ENCODE measurements at places on chromosomes 12 and 14. TPM values are rescaled to one million over a fixed set of nuclear protein-coding genes. Genes with fewer than 3 reads are reported as not detected.

Gene SMOC1
- 0.77 TPM for polyA plus RNA-seq

Gene INSM2
- polyA plus RNA-seq: not detected

Gene TMEM229B
- polyA plus RNA-seq: 1.2 TPM

Gene GLIPR1L2
- polyA plus RNA-seq: not detected

Gene KRT82
- polyA plus RNA-seq: 0.03 TPM

Gene SLC38A6
- 3.0 TPM for polyA plus RNA-seq

Gene NFATC4
- 10.4 TPM for polyA plus RNA-seq

Gene M6PR
- polyA plus RNA-seq: 69.2 TPM

Gene TSPAN8
- polyA plus RNA-seq: 1,609 TPM

Gene KRT77
- 0.01 TPM for polyA plus RNA-seq

Gene ADCY4
- polyA plus RNA-seq: 2.4 TPM

Gene SMIM41
- 0.61 TPM for polyA plus RNA-seq

Gene ELK3
- polyA plus RNA-seq: 9.0 TPM

DNA sequence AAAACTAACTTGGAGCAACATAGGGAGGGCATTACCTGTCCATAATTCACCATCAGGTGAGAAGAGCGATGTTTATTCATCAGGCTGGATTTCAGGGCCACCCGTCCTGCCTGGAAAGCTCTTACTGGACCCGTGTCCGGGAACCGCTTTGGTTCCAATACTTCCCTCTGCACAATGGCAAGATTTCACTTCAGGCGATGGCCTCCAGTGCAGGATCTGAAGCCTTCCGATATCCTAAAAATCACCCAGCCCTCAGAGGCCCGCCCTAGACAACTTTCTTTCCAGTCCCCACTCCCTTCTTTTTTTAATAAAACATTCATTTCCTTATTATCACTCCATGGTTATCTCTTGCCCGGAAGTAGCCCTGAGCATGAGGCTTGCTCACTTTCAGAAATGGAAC is 92.5 kb downstream of the BCL11B start:
- no peaks in the 10 kb centered on the region for H3K4me1 ChIP-seq
- no peak overlapping the region for H3K4me3 ChIP-seq
- no peak overlapping the region for H3K27ac ChIP-seq

DNA sequence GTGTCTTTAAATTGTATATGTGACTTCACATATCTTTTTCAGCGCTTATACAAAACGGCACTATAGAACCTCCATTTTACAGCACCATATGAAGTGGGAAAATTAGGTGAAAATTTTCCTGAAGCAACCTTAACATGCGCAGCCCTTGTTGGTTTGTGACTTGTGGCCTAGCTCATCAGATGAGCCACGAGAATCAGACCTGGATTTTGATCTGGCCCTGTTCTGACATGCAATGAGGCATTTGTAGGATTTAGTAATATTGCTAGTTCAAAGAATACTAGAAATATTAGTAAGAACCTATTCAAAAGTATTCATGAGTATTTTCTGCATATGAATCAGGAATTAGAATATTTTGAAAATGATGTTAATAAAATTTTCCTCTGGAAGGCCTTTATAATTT is 2.9 kb downstream of the CDKN1B start:
- peak overlapping the region; percentile 94 for H3K4me3 ChIP-seq
- H3K27me3 ChIP-seq: no peaks in the 10 kb centered on the region
- H3K27ac ChIP-seq: peak overlapping the region; percentile 99
- no peaks in the 10 kb centered on the region for H3K36me3 ChIP-seq
- peaks cover 58% of the 10 kb centered on the region for H3K4me1 ChIP-seq

DNA sequence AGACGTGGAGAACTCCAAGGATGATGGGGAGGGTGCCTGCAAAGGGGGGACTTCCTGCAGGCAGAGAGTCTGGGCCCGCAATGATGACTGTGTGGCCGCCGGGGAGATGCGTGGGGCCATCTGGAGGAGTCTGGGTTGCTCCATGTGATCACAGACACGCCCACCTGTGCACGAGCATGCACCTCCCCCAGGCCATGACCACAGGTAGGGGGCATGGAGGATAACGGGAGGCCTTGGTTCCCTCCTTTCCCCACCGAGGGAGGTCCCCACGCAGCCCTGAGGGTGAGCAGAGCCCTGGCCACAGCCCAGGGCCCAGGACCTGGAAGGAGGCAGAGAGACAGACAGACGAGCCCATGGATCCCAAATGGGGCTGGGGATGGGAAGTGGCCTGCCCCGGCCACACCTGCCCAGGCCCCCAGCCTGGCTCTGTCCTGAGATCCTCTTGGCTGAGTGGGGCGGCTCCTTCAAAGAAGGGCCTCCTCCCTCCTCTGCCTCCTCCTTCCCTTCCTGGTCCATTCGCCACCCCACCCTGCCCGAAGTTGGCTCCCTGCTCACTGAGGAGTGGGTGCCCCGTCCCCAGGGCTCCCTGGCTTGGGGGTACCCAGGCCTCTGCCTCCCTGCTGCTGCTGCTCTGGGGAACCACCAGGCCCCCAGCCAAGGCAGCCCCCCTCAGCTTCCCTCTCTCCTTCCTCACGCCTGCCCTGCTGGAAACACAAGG is 138.2 kb downstream of the CALM1 start:
- no peak for DNase-seq
- peaks cover 14% of the 10 kb centered on the region for H3K4me1 ChIP-seq
- no peak overlapping the region for H3K4me3 ChIP-seq
- H3K27ac ChIP-seq: no peak overlapping the region
- H3K27me3 ChIP-seq: no peaks in the 10 kb centered on the region

DNA sequence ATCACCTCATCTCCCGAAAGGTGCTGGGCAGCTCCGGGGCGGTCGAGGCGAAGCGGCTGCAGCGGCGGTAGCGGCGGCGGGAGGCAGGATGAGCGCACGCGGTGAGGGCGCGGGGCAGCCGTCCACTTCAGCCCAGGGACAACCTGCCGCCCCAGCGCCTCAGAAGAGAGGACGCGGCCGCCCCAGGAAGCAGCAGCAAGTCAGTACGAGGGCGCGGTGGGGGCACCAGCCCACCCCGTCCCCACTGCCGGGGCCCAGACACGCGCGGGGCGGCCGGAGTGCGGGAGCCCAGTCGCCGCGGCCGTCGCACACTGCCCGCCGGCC is 862 bp downstream of the HMGA2 start:
- peaks cover 56% of the 10 kb centered on the region for H3K27me3 ChIP-seq
- DNase-seq: no peak
- peak overlapping the region; percentile 38 for H3K4me3 ChIP-seq

- H3K27ac ChIP-seq: peak overlapping the region; percentile 13
- no peaks in the 10 kb centered on the region for H3K27me3 ChIP-seq
- DNase-seq: no peak
Measured at GRCh38 chr14:61547186-61548069, 147.9 kb upstream of the HIF1A start.

GRCh38 chr14:20612403-20612802 is 21.2 kb upstream of the RNASE12 start:
- no peak for DNase-seq
- H3K27me3 ChIP-seq: no peaks in the 10 kb centered on the region
- peaks cover 21% of the 10 kb centered on the region for H3K4me1 ChIP-seq
- H3K36me3 ChIP-seq: no peaks in the 10 kb centered on the region

GRCh38 chr14:32826404-32827082 is 112.1 kb upstream of the NPAS3 start:
- DNase-seq: no peak
- H3K4me1 ChIP-seq: peaks cover 2% of the 10 kb centered on the region
- H3K27me3 ChIP-seq: no peaks in the 10 kb centered on the region
- no peaks in the 10 kb centered on the region for H3K36me3 ChIP-seq
- peak overlapping the region; percentile 11 for H3K27ac ChIP-seq

- no peaks in the 10 kb centered on the region for H3K36me3 ChIP-seq
- DNase-seq: no peak
- no peak overlapping the region for H3K4me3 ChIP-seq
- no peak overlapping the region for H3K27ac ChIP-seq
- H3K27me3 ChIP-seq: no peaks in the 10 kb centered on the region
Measured at GRCh38 chr12:47553266-47553665, 152.6 kb downstream of the RPAP3 start.

- H3K27ac ChIP-seq: no peak overlapping the region
- no peak overlapping the region for H3K4me3 ChIP-seq
- H3K27me3 ChIP-seq: no peaks in the 10 kb centered on the region
- H3K4me1 ChIP-seq: no peaks in the 10 kb centered on the region
- H3K36me3 ChIP-seq: no peaks in the 10 kb centered on the region
- DNase-seq: no peak
Measured at GRCh38 chr14:40229676-40230075, 797.4 kb upstream of the FBXO33 start.

DNA sequence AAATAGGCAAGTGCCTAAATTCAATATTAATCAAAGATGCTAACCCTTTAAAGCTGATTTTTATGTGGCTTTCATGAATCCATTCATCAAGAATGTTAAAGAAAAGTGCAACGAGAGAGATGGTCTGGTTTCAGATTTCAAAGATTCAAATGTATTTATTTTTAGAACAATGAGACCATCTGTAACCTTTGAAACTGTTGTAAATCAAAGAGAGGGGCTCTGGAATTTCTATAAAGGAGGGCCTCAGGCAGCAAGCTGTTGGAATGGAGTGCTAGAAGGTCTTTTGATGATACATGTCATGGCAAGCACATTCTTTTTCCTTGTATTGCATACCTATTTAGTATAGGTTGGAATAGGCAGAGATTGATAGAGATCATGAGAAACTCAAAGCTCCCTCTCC is 433.0 kb downstream of the LRIG3 start:
- DNase-seq: no peak
- no peak overlapping the region for H3K4me3 ChIP-seq
- H3K27ac ChIP-seq: no peak overlapping the region
- H3K4me1 ChIP-seq: no peaks in the 10 kb centered on the region

DNA sequence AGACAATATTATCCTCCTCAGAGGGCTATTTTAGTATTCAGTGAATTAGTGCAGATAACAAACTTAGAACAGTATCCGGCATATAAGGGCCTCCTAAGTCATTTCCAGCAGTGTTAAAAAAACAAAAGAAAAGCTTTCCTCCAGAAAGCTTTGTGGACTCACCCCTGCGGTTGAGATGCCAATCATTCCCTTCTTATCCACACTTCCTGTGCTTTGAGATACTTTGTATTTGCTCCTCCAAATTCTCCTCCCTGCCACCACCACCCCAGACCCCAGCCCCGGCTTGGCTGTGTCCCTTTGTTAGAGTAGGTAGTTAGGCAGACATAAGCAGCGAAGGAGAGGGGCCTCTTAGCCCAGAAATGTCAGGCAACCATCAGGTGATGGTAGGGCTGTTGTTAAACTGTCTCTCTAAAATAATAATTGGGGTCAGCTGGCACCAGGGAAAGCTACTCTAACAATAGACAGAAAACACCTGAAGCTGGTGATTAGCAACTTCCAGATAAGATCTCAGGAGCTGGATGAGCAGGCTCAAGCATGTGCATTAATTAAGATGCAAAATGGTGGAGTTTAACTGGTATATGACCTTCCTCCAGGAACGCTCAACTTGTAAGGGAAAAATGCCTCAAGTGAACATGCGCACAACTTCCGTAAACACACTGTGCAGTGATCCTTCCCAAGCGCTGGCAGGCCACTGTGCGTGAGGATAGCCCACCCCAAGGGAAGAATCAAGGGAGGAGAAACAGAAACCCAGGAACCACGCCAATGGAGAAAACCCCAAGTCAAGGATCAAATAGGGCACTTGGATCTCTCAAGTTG is 152.1 kb upstream of the EEA1 start:
- H3K4me1 ChIP-seq: no peaks in the 10 kb centered on the region
- H3K4me3 ChIP-seq: no peak overlapping the region
- no peaks in the 10 kb centered on the region for H3K27me3 ChIP-seq
- no peak overlapping the region for H3K27ac ChIP-seq
- DNase-seq: no peak

- H3K4me3 ChIP-seq: no peak overlapping the region
- H3K36me3 ChIP-seq: no peaks in the 10 kb centered on the region
- no peaks in the 10 kb centered on the region for H3K27me3 ChIP-seq
- H3K27ac ChIP-seq: no peak overlapping the region
- DNase-seq: no peak
Measured at GRCh38 chr12:61220337-61220736, 1039.9 kb upstream of the USP15 start.

- no peaks in the 10 kb centered on the region for H3K36me3 ChIP-seq
- H3K4me3 ChIP-seq: no peak overlapping the region
- no peak for DNase-seq
- peaks cover 46% of the 10 kb centered on the region for H3K4me1 ChIP-seq
- H3K27me3 ChIP-seq: no peaks in the 10 kb centered on the region
Measured at GRCh38 chr12:52147964-52148463, 43.8 kb downstream of the KRT80 start.

- no peak overlapping the region for H3K27ac ChIP-seq
- H3K36me3 ChIP-seq: no peaks in the 10 kb centered on the region
- no peaks in the 10 kb centered on the region for H3K4me1 ChIP-seq
- no peak overlapping the region for H3K4me3 ChIP-seq
Measured at GRCh38 chr12:118312578-118312977, 60.1 kb downstream of the TAOK3 start.

GRCh38 chr14:81521356-81521755 is 12.3 kb downstream of the SEL1L start:
- H3K4me1 ChIP-seq: peaks cover 40% of the 10 kb centered on the region
- H3K36me3 ChIP-seq: no peaks in the 10 kb centered on the region
- no peaks in the 10 kb centered on the region for H3K27me3 ChIP-seq

- H3K27ac ChIP-seq: no peak overlapping the region
- H3K4me3 ChIP-seq: peak overlapping the region; percentile 38
- no peaks in the 10 kb centered on the region for H3K36me3 ChIP-seq
- no peaks in the 10 kb centered on the region for H3K27me3 ChIP-seq
- no peak for DNase-seq
Measured at GRCh38 chr12:93168751-93169150, 209.0 kb upstream of the NUDT4 start.

- H3K4me3 ChIP-seq: no peak overlapping the region
- H3K27ac ChIP-seq: no peak overlapping the region
- peaks cover 54% of the 10 kb centered on the region for H3K27me3 ChIP-seq
- peaks cover 27% of the 10 kb centered on the region for H3K4me1 ChIP-seq
- no peaks in the 10 kb centered on the region for H3K36me3 ChIP-seq
- DNase-seq: peak; percentile 40
Measured at GRCh38 chr12:49298160-49298559, 3.2 kb downstream of the PRPH start.

DNA sequence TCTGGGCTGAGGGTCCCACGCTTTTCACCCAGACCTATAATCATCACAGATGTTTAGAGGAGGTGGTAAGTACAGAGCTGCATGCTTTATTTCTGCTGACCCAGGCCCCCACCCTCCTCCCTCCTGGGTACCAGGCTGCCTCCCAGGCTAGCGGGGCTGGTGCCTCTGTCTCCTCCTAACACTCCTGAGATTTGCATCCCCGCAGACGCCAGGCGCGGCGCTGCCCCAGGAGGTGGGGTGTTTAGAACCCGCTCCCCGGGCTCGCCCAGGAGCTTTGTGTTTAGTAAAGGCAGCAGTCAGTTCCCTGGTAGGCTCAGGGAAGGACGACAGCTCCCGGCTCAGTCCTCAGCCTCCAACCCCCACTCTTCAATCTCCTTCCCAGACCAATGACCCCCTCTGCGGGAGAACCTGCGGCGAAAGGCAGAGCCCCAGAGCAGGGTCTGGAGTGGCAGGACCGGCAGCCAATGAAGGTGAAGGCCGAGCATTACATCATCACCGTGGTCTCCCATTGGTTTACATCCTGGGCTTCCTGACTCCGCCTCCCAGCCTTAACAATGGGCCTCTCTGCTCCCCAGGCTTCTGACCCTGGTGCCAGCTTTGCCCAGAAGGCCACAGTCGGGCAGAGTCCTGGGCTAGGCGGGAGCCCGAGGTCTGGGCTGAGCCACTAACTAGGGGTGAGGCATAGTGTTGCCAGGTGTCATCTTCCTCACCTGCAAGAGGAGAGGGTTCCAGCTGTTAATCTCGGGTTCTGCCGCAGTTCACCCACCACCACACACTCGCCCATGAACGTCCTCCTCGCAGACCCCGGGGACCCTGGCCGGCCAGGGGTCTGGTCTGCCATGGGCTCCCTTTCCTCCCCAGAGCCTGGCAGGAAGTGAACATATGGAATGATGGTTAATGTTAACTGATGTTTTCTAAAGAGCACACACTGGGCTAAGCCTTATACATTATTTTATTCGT is 57.5 kb downstream of the CALM1 start:
- H3K4me1 ChIP-seq: no peaks in the 10 kb centered on the region
- H3K4me3 ChIP-seq: peak overlapping the region; percentile 32
- H3K36me3 ChIP-seq: no peaks in the 10 kb centered on the region
- DNase-seq: peak; percentile 91
- H3K27me3 ChIP-seq: no peaks in the 10 kb centered on the region
